ENCODE measurements at places on chromosomes 6 and 20. TPM values are rescaled to one million over a fixed set of nuclear protein-coding genes. Genes with fewer than 3 reads are reported as not detected.

KCNG1 gene
- 11.4 TPM for total RNA-seq

SEL1L2 gene
- total RNA-seq, result 2.5 TPM

VEGFA gene
- 49.6 TPM for total RNA-seq

RCAN2 gene
- total RNA-seq, result 6.7 TPM

TULP1 gene
- 0.46 TPM for total RNA-seq

FABP7 gene
- total RNA-seq, result 58.2 TPM

TRIM40 gene
- not detected for total RNA-seq

MYLK2 gene
- not detected for total RNA-seq

VWA7 gene
- total RNA-seq, result 0.34 TPM

CLIC1 gene
- total RNA-seq, result 307 TPM

SALL4 gene
- 274 TPM for total RNA-seq

CCDC167 gene
- 30.4 TPM for total RNA-seq

ASIP gene
- not detected for total RNA-seq

BCLAF1 gene
- total RNA-seq, result 127 TPM

- no peaks in the 10 kb centered on the region for H3K27me3 ChIP-seq
- DNase-seq, result no peak
- H3K4me1 ChIP-seq, result no peaks in the 10 kb centered on the region
- H3K27ac ChIP-seq, result no peak overlapping the region
- H3K4me3 ChIP-seq, result no peak overlapping the region
These were observed 20.0 kb downstream of the CCN2 start for GRCh38 chr6:131931063-131931750.

- H3K4me1 ChIP-seq, result peaks cover 20% of the 10 kb centered on the region
- no peak overlapping the region for H3K4me3 ChIP-seq
- H3K27ac ChIP-seq, result no peak overlapping the region
- DNase-seq, result no peak
These were observed 126.5 kb downstream of the AFG1L start for GRCh38 chr6:108421366-108421765.

DNA sequence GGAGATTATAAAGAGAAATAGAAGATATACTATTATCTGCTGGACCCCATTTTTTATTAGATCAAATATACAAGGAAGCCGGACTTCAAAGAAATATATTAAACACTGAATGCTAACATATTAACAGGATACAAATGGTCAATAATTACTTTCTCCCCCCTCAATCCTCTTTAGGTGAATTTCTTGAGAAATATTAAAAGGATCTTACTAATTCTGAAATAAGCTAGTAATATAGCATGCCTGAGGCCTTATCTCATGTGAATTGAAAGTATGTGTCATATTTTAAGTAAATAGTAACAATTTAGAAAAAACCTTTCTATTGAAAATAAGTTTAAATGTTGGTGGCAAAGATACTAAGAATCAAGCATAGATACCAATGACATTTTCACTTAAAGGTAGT, 954.7 kb upstream of the MAN1A1 start:
- no peaks in the 10 kb centered on the region for H3K36me3 ChIP-seq
- DNase-seq, result no peak
- no peak overlapping the region for H3K4me3 ChIP-seq
- no peak overlapping the region for H3K27ac ChIP-seq
- peaks cover 6% of the 10 kb centered on the region for H3K4me1 ChIP-seq
- H3K27me3 ChIP-seq, result no peaks in the 10 kb centered on the region

DNA sequence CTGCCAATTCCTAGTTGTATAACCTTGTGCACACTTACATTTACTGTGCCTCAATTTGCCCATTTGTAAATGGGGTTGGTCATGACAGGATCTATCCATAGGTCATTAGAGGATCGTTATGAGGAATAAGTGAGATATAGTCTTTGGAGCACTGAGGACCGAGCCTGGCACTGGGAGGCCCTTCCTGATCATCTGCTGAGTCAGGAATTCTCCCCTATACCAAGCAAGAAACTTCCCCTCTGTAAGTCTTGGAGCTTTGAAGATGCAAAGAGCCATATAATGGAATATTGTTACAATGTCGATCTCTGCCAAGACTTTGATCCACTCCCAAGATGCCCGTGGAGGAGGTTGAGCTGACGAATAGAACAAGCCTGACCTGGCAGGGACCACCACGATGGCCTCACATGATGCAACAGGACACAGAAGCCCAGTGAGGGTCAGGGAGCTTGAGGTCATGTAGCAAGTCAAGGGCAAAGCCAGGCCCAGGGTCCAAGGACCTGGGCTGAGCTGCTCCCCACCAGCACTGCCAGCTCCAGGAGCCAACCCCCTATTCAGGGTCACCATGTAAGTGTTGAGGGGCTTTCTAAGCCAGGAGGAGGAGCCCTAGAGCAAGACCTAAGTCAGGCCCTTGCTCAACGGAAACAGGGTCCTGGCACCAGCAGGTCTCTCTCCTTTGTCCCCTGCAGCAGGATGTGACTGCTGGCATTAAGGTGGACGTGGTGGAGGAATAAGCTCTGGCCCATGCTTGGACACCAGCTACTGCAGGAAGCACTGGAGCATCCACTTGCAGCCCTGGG, 16.7 kb downstream of the PDRG1 start:
- peaks cover 6% of the 10 kb centered on the region for H3K4me1 ChIP-seq
- H3K27ac ChIP-seq, result no peak overlapping the region
- H3K4me3 ChIP-seq, result no peak overlapping the region

DNA sequence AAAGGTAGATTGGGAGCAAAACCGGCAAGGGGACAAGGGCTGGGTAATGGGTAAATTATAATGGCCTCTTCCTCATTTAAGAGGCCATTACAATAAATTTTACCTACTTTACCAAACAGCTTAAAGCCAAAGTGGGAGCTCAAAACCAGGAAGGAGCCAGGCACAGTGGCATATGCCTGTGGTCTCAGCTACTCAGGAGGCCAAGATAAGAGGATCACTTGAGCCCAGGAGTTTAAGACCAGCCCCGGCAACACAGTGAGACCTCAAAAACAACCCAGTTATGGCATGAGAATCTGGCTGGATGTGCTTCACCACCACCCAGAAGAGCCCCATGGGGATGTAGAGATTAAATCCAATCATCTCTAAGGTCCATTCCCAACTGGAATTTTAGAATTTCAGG, 52.9 kb upstream of the TAF8 start:
- H3K4me3 ChIP-seq, result no peak overlapping the region
- no peak for DNase-seq
- no peaks in the 10 kb centered on the region for H3K36me3 ChIP-seq
- no peak overlapping the region for H3K27ac ChIP-seq

- peaks cover 10% of the 10 kb centered on the region for H3K4me1 ChIP-seq
- H3K27me3 ChIP-seq, result no peaks in the 10 kb centered on the region
- DNase-seq, result no peak
- no peak overlapping the region for H3K27ac ChIP-seq
- H3K36me3 ChIP-seq, result no peaks in the 10 kb centered on the region
These were observed 274.6 kb downstream of the FOXC1 start for GRCh38 chr6:1884313-1884712.

DNA sequence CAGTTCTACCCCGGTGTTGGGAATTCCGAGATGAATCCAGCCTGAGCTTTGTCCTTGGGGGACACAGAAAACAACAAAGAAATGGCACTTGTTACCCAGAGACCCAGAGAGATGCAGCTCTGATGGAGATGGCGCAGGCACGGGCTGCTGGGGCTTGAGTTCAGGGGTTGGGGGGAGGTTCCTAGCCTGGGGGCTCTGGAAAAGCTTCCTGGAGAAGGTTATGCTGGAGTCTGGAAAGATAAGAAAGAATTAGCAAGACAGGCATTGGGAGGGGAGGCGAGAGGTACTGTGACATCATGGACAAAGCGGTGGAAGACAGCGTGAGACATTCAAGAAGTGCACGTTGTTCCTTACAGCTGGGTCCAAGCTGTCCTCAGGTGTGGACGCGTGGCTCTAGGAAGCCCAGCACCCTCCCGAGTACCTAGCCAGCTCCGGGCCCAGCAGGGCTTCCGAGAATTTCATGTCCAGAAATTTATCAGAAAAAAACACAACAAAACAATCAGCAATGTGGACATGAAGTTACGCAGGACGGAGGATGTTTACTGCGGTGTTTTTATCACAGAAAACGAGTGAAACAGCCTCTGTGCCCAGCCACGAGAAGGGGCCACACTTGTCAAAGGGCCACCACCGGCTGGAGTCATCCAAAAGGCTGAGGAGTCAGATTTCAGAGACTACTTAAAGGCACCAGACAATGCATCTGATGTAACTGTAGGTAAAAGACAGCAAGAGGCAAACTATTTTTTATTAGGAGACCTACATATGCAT, 39.5 kb downstream of the C20orf203 start:
- H3K27me3 ChIP-seq, result no peaks in the 10 kb centered on the region
- H3K27ac ChIP-seq, result no peak overlapping the region
- peaks cover 26% of the 10 kb centered on the region for H3K4me1 ChIP-seq
- no peak overlapping the region for H3K4me3 ChIP-seq
- no peak for DNase-seq

GRCh38 chr6:131949909-131950766, 1.0 kb downstream of the CCN2 start:
- peaks cover 35% of the 10 kb centered on the region for H3K4me1 ChIP-seq
- peak overlapping the region; percentile 98 for H3K27ac ChIP-seq
- H3K36me3 ChIP-seq, result no peaks in the 10 kb centered on the region
- peak overlapping the region; percentile 87 for H3K4me3 ChIP-seq

GRCh38 chr6:18420328-18420727, 33.2 kb downstream of the RNF144B start:
- H3K36me3 ChIP-seq, result no peaks in the 10 kb centered on the region
- no peak for DNase-seq
- H3K4me3 ChIP-seq, result no peak overlapping the region
- H3K27me3 ChIP-seq, result no peaks in the 10 kb centered on the region
- no peak overlapping the region for H3K27ac ChIP-seq

DNA sequence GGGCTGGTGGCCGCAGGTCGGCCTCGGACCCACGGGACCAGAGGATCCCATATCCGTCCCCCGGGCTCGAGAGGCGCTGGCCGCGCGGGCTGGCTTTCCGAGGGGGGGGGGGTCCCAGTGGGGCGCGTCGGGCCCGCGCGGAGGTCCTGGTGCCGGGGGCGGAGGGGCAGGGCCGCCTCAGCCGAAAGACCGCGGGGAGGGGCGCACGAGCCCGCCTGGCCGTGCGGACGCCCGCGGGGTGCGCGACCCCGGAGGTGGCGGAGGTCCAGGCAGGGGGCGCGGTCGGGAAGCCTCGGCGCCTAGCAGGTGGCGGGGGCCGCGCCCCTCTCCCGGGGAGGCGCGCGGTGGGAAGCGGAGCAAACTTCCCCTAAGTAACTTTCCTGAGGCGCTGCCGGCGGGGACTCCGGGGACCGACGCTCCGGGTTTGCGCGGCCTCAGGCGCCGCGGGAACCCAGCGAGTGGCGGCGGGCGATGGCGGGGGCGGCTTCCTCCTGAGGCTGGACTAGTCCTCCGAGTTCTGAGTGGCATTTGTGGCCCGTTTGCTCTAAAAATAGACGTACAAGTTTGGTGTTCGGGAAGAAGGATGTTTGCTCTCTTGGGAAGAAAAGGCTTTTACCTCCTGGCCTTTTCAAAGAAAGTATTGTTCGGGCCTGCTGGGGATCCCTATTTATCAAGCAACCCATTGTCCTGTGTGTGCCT, 26.5 kb upstream of the BTBD3 start:
- H3K4me3 ChIP-seq, result peak overlapping the region; percentile 85
- peak; percentile 84 for DNase-seq
- H3K4me1 ChIP-seq, result peaks cover 27% of the 10 kb centered on the region
- H3K27me3 ChIP-seq, result peaks cover 15% of the 10 kb centered on the region
- peak overlapping the region; percentile 98 for H3K27ac ChIP-seq

GRCh38 chr6:134315974-134316441, 1.9 kb downstream of the SGK1 start:
- peaks cover 22% of the 10 kb centered on the region for H3K4me1 ChIP-seq
- H3K4me3 ChIP-seq, result no peak overlapping the region
- no peaks in the 10 kb centered on the region for H3K36me3 ChIP-seq
- H3K27ac ChIP-seq, result no peak overlapping the region

DNA sequence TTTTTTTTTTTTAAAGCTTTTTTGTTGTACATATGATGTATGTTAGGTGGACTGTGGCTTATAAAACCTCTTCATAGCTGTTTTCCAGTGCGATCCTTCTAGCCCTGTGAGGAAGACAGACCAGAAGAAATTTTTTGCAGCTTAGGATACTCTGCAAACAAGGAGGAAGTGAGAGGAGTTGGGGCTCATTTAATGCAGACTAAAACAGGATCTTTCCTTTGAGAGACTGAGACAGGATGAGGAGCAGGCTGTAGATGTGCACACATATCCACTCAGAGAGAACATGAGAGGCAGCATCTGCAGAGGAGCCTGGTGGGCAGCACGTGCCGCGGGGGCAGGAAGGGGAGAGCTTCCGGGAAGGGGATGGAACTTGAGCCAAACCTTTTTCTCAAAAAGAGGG, 45.7 kb downstream of the PPARD start:
- no peaks in the 10 kb centered on the region for H3K27me3 ChIP-seq
- H3K4me3 ChIP-seq, result no peak overlapping the region
- DNase-seq, result no peak
- no peaks in the 10 kb centered on the region for H3K36me3 ChIP-seq

DNA sequence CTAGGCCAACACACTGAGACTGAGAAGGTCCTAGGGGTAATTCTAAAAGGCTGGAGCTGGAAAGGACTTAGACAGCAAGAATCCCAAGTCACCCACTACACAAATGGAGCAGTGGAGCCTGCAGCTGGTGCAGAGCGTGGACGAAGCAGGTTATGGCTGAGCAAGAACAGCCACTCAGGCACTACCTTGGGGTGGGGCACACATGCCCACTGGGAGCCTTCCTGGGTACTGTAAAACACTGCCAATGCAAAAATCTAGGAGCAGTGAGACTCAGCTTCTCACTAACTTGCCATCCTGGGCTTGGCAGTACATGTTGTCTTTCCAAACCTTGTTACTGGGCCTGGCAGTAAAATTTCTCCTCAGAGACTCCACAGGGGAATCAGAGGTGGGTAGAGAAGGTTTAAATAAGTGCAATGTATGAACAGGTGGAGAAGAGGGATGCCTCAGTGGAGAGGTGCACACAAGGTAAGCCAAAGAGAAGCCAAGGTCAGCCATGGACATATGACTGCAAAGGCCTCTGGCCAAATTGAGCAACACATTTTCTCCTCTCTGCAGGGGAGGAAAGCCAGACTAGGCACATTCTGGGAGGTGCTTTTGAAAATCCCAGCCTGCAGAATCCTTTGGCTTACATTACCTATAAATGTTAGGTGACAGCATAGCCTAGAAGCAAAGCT, 105.6 kb downstream of the TNFRSF21 start:
- no peaks in the 10 kb centered on the region for H3K27me3 ChIP-seq
- no peak for DNase-seq
- H3K4me3 ChIP-seq, result no peak overlapping the region
- H3K36me3 ChIP-seq, result no peaks in the 10 kb centered on the region
- no peaks in the 10 kb centered on the region for H3K4me1 ChIP-seq
- H3K27ac ChIP-seq, result no peak overlapping the region

- no peaks in the 10 kb centered on the region for H3K27me3 ChIP-seq
- H3K4me3 ChIP-seq, result no peak overlapping the region
- no peaks in the 10 kb centered on the region for H3K4me1 ChIP-seq
- no peak for DNase-seq
- H3K36me3 ChIP-seq, result no peaks in the 10 kb centered on the region
These were observed 21.6 kb upstream of the MYB start for GRCh38 chr6:135159531-135159930.

- H3K36me3 ChIP-seq, result no peaks in the 10 kb centered on the region
- H3K27ac ChIP-seq, result no peak overlapping the region
- DNase-seq, result no peak
- peaks cover 3% of the 10 kb centered on the region for H3K4me1 ChIP-seq
- peaks cover 59% of the 10 kb centered on the region for H3K27me3 ChIP-seq
- no peak overlapping the region for H3K4me3 ChIP-seq
These were observed 4.2 kb upstream of the BMP6 start for GRCh38 chr6:7721649-7722048.

GRCh38 chr20:10662661-10663458, 10.9 kb downstream of the JAG1 start:
- H3K27ac ChIP-seq, result no peak overlapping the region
- H3K4me1 ChIP-seq, result peaks cover 58% of the 10 kb centered on the region
- H3K4me3 ChIP-seq, result no peak overlapping the region
- H3K27me3 ChIP-seq, result no peaks in the 10 kb centered on the region
